Erythroblast (primary cell): ENCODE measurements at places on chromosomes 7 and 10.

GRCh38 chr7:141115965-141116364 lies 42.1 kb downstream of the TMEM178B start:
- DNase-seq = no peak

- DNase-seq = no peak
Observed at GRCh38 chr7:94173436-94173835, 169.3 kb upstream of the BET1 start.

DNA sequence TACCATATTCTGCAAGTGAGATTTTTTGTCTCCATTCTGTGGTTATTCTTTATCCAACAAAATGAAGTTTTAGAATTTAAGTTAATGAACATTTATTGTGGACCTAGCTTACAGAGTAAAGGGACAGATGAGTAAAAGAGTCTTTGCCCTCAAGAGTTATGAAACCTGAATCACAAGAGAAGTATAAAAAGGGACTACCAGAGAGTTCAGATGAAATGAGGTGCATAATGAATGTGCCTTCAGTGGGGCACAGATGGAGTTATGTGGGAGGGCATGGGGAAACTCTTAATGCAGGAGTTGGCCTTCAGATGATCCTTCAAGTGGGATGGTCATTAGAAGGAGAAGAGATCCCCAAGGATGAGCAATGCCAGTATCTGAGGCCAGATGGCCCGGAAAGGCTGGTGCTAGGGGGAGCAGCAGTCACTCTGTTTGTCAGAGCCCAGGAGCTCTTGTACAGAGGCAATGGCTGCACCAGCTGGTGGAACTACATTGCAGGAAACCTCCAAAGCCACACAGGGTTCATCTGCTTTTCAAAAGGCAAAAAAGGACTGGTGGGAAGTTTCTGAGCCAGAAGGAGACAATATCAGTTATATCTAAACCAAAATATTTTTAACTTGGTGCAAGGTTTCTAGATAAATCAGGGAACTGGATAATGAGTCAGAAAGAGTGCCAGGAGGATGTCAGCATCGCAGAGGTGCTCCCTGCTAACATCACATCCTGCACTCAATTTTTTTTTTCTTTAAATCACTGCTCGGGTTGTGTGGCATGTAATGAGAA lies 162.0 kb downstream of the KLF6 start:
- no peak for DNase-seq

DNA sequence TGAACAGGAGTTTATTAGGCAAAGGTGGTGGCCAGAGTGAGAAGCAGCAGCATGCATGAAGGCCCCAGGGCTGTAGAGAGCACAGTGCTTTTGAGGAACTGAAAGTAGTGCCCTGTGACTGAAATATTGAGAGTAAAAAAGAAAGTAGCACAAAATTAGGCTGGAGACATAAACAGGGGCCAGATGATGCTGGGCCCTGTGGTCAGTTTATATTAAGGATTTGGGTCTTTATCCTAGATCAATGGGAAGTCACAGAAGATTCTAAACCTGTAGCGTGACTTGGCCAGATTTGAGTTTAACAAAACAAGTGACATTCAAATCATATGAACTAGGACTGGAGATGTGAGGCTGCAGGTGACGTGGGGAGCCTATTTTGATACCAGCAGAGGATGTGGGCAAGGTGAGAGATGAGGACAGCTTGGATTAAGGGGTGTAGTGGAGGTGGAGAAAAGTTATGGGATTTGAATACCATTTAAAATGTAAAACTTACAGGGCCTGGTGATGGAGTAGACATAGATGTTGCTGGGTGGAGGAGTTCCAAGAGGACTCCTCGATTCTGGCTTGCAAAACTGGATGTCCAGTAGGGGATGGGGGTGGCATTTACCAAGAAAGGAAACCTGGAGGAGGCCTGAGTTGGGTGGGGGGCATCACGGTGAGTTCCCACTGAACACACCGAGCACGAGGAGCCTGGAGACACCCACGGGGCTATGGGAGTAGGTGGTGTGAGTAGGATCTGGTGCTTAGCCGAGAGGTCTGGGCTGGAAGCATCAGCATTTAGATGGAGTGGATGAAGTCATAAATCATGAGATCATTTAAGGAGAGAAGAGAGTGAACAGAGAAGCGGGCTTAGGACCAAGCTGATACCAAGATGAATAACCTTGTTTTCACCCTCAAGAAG lies 52.8 kb downstream of the HHEX start:
- no peak for DNase-seq

GRCh38 chr10:62759599-62760175 lies 44.8 kb upstream of the ADO start:
- no peak for DNase-seq

DNA sequence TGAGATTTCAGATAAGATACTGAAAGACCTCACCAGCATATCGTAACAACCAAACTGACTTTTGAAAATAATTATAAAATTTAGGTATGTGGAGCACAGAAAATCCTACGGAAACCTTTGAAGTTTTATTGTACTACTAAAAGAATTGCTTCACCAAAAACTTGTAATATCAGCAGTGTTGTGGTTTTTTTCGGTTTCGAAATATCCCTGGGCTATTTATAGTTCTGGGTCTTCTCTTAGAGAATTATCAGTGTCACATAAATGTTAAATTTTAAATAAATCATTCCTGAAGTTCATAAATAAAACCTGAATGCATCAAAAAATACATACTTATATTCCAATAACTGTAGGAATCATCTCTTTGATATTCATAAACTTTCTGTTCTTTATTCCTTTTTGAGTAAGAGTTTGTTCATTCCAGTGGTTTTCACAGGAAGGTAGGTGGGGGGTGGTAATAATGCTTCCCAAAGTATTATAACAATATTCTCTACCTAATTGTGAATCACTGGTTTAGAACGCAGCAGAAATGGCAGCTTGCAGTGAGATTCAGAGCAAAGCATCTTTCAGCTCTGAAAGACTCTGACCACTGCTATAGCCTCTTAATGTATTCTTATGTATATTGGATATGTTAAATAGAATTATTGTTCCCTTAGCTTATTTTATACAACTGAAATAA lies 60.2 kb downstream of the ZNF277 start:
- no peak for DNase-seq

DNA sequence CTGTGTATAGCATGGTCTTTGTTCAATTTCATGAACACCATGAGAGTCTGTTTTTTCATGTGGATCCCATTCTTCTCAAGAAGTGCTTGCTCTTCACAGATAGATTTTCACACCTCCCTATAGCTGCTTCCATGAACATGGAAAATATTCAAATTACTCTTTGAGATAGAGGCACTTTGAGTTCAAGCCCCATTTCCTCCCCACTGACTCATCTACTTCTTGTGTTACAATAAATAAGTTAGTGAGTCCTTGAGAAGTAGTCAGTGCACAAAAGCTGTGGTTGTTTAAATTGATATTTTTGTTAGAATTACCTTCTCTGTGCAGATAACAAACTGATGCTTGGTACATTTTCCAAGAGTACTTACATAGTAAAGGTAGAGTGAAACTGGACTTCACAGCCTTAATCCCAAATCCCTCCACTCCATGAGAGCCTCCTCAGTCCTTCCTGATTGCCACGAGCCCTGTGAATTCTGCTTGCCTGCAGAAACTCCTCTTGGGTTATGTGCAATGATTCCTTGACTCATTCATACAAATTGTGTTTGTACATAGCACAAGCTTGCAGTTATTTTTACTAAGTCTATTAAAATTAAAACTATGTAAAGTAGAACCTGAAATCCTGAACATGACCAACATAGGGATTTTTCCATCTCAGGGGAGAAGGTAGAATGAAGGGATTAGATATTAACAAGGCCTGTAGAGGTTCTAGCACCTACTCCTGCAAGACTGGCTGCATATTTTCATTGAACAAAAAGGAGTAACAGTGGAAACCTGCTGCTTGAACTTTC lies 496.2 kb downstream of the TNS3 start:
- no peak for DNase-seq

GRCh38 chr10:13113544-13113943 lies 13.6 kb downstream of the OPTN start:
- no peak for DNase-seq

DNA sequence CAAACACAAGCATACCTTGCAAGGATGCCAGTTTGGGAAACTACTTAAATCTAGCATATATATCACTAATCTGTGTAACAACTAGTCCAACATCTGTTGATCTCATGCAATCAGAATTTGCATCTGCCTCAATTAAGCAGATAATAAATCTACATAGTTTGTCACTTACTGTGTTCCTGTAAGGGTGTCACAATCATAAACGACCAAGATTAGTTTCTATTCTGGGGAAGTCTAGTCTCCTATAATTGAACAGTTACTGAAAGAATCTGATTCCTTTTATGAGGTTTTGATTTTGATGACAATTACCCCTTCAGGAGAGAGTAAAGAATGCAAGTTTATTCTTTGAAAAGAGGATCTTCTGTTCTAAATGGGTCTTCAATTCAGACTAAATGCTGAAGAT lies 85.5 kb upstream of the LRRN3 start:
- DNase-seq = no peak

GRCh38 chr7:95951997-95952795 lies 179.8 kb downstream of the DYNC1I1 start:
- DNase-seq = no peak
